ENCODE measurements at places on chromosomes 16 and 17.

GRCh38 chr17:57356719-57357391 is 100.5 kb downstream of the MSI2 start:
- no peak for DNase-seq

DNA sequence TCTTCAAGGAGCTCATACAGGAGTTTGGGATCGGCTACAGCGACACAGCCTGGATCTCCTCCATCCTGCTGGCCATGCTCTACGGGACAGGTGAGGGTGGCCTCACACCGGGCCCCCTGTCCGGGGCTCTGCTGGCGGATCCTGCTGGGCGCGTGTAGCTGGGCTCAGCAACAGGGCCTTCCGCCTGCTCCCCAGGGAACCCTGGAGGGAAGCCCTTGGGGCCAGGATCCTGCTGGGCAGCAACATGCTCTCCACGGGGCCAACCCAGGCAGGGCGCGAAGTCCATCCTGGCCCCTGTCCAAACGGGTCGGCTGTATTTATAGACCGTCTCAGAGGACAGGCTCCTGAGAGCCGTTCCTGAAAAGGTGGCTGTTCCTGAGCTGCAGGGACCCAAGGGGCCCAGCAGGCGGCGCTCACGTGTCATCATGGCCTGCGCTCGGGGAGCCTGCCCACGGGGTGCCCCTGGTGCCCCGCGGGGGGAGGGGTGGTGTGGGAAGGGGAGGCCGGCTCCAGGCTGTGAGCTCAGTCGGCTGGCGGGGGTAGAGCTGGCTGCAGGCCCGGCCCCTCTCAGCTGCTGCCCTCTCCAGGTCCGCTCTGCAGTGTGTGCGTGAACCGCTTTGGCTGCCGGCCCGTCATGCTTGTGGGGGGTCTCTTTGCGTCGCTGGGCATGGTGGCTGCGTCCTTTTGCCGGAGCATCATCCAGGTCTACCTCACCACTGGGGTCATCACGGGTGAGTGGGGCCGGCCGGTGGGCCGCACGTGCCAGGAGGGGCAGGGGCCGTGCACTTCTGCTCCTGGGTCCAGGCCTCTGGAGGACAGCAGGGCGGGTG is 7.5 kb downstream of the SLC16A3 start:
- peak; percentile 40 for DNase-seq

DNA sequence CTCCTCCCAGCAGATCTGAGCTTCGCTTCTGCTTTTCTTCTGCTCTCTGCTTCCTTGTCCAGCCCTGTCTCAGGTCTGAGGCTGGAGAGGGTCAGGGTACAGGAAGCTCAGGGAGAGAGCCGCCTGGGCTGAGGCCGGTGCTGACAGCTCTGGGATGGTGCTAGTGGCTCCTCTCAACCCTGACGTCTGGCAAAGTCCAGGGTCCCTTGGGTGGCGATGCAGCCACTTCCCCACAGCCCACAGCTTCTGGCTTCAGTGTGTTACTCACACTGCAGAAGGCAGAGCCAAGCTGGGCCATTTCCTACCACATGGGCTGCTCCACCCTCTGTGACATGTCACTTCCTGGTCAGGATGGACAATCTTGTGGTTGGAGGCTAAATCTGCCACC is at the start of gene CD300C:
CD300C (minus strand) TSS at position 273 of the 388 bp plus-strand sequence. CDS start 333 bp downstream, outside the sequence.
- no peak for DNase-seq

DNA sequence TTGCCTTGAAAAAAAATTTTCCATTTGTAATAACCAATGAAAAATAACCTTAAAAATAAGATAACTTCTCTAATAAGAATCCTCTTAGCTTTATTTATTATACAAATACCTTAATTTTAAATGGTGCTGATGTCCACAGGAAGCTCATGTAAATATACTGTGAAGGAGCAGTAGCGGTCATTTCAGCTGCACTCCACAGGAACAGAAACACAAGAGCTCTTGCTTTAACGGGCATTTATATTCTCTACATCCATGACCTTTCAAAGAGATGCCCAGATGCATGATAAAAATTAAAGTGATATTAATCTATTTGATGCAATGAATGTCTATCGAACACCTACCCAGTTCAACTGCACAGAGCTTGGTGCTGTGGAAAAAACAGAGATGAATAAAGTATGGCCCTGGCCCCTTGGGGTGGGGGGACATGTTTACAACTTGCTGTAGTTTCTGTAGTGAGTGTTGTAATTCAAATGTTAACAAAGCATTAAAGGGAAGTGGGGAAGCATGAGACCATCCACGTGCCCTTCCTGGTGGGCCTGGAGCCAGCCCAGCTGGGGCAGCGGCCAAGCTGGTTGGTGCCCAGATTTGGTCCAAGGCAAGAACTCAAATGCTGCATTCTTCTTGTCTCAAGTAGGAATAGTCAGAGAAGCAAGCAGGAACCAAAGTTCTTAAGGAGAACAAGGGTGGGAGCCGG is 47.9 kb downstream of the IQCK start:
- DNase-seq, result peak; percentile 15

GRCh38 chr17:50657054-50657453 is 22.4 kb downstream of the ABCC3 start:
- no peak for DNase-seq

- peak; percentile 43 for DNase-seq
Measured at GRCh38 chr17:74176546-74177001, 26.9 kb upstream of the RPL38 start.

GRCh38 chr17:30957741-30958140 is 13.1 kb upstream of the RNF135 start:
- DNase-seq, result no peak

- DNase-seq, result peak; percentile 94
Measured at GRCh38 chr17:27315322-27315721, 21.4 kb downstream of the WSB1 start.

GRCh38 chr17:36937959-36938565 is 787 bp downstream of the LHX1 start:
- DNase-seq, result peak; percentile 26

- no peak for DNase-seq
Measured at GRCh38 chr17:48155889-48156611, 48.5 kb downstream of the SNX11 start.

- DNase-seq, result no peak
Measured at GRCh38 chr17:75832652-75833400, 11.4 kb downstream of the UNC13D start.

- DNase-seq, result peak; percentile 28
Measured at GRCh38 chr17:37791447-37792399, 46.9 kb upstream of the HNF1B start.

- no peak for DNase-seq
Measured at GRCh38 chr17:57561072-57561861, 183.8 kb downstream of the CCDC182 start.

DNA sequence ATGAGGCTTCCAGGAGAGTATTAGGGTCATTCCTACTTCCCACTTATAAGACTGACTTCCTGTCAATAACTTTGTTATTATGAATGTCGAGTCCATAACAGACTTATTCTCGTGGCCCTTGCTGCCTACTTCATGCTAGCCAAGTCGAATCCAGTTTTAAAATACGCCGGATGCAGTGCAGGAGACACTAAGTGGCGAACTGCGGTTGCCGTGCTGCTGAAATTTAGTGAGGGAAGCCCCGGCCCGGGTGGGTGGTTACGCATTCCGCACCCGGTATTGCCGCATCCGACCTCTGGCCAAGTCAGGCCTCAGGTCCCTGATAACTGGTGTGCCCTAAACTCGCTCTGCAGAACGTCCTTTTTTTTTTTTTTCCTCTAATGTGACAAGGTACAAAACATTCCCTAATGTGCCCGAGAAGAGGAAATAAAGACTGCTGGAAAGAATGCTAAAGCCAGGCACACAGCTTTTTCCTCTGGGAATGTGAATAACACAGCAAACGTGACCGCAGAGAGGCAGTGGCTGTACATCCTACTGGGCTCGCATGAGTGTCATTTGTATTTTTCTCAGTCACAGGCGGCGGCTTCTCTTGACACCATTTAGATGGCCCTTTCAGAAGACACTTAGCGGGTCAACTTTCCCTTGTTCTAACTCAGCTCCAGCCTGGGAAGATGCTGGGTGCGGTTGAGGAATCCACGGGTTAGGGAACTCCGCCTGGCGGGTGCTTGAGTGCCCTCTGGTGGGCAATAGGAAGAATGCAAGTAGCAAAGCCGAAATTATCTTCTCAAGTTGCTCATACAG is 7.1 kb upstream of the AKTIP start:
- peak; percentile 71 for DNase-seq

- no peak for DNase-seq
Measured at GRCh38 chr17:9261081-9262012, 240.0 kb downstream of the NTN1 start.

DNA sequence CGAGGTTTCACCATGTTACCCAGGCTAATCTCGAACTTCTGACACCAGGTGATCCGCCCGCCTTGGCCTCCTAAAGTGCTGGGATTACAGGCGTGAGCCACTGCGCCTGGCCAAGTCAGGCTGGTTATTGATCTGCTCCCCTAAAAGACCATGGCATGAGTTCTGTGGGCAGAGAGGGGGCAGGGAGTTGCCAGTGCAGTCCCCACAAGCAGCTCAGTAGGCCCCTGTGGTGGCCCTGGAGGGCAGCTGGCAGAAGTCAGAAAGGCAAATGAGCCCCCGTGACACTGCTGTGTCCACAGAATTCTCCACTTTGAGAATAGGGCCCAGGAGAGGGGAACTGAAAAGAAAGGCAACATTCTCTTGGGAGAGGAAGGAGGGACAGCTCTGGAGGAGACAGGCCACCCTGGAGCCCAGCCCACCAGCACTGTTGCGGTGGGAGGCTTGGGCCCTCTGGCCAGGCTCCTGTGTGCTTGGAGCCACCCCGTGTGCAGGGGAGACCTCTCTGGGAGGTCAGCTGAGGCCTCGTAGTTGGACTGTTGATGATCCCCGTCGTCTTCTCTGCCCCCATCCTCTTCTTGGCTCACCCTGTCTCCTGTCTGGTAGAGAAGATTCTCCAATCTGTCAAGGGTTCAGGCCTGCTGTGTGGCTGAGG is 2.1 kb upstream of the AMDHD2 start:
- DNase-seq, result no peak

DNA sequence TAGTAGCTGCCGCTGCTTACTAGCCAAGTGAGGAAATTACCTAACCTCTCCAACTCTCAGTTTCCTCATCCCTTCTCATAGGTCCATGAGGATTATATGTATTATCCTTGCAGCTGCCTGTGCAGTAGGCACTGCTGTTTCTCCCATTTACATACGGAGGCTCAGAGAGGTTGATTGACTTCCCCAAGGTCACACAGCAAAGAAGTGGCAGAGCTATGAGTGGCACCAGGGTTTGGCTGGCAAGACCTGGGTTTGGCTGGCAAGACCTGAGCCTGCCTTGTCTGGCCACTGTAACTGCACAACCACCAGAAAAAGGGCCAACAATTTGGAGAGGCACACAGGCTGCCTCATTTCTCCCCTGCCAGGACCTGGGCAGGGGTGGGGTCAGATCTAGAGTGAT is 2.5 kb upstream of the NDRG4 start:
- no peak for DNase-seq

GRCh38 chr17:39927929-39928857 is 661 bp downstream of the LRRC3C start:
- peak; percentile 23 for DNase-seq

- no peak for DNase-seq
Measured at GRCh38 chr16:140175-140857, 1.8 kb upstream of the NPRL3 start.

DNA sequence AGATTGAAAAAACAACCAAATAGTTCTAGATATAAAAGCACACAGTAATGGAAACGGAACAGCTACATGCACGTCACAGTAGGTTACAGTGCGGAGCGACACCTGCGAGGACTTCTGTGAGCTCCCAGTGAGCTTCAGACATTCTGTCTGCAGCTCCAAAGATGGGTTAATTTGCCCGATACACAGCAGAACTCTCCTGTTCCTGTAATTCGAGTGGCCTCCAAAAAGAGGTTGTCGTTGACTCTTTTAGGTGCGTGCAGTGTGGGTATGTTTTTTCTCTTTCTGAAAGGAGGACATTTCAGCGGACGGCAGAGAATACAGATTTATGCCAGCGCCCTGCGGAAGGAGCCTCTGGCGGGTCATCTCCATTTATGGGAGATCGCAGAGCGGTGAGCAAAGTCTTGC is 2.9 kb downstream of the OR1F1 start:
- no peak for DNase-seq

GRCh38 chr16:10501016-10501607 is 79.3 kb downstream of the EMP2 start:
- no peak for DNase-seq

DNA sequence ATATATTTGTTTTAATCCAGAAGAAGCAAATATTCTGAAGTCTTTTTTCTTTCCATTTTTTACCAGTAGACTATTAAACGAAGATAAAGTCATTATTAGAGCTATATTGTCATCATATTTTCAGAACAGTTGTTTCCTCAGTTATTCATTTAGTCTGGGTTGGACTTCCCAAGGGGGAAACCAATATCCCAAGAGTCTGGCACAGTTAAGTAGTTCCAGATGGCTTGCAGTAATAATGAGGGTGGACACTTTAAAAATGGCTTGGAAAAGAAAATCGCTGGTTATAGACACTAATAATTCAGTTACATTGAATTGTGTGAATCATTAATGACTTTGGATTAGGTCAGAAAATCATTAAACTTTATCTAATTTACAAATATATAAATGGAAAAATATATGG is 3.9 kb downstream of the PPM1E start:
- DNase-seq, result no peak

GRCh38 chr16:57870753-57871454 is 68.6 kb upstream of the KIFC3 start:
- no peak for DNase-seq

- DNase-seq, result no peak
Measured at GRCh38 chr17:79153367-79154130, 78.9 kb downstream of the ENGASE start.

DNA sequence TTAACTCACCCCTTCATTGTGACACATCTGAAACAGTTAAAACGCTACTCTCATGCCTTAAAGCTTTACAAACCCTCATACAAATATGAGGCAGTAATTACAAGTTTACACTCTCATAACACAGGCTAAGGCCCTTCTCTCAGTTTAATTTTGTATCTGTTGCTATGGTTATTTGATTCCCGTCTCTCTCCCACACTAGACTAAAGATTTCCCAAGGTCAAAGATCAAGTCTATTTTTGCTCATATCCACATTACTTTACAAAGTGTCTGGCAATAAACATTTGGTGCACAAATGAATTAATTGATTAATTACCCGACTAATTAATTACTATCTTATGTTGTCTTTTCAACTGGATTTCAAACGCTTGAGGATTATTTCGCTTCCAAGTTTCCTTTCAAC is 86.4 kb upstream of the MYOCD start:
- DNase-seq, result no peak

- peak; percentile 93 for DNase-seq
Measured at GRCh38 chr17:10681866-10682446, 15.4 kb downstream of the SCO1 start.

DNA sequence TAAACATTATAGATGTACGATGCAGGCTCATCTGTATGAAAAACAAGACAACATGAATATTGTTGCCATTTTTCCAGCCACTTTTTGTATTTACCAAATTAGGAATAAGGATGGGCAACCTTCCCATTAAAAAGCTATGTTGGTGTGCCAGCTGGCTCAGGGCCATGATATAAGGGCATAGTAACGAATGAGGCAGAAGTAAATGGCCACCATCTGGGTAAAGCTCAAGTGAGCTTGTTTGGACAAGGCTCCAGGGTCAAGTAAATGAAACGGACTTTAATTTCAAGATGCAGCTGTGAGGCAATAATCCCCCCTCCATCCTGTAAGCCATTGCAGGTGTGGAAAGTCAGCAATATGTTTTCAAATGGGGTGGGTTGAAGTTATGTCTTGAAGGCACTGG is 930.9 kb upstream of the CDH8 start:
- DNase-seq, result no peak

All from fibroblast of lung (primary cell).